Activated naive CD8-positive, alpha-beta T cell treated with anti-CD3 and anti-CD28 coated beads, Interleukin-2, amount 50 U/mL, for 16 hours (primary cell): ENCODE measurements at places on chromosomes 3 and 15.

DNA sequence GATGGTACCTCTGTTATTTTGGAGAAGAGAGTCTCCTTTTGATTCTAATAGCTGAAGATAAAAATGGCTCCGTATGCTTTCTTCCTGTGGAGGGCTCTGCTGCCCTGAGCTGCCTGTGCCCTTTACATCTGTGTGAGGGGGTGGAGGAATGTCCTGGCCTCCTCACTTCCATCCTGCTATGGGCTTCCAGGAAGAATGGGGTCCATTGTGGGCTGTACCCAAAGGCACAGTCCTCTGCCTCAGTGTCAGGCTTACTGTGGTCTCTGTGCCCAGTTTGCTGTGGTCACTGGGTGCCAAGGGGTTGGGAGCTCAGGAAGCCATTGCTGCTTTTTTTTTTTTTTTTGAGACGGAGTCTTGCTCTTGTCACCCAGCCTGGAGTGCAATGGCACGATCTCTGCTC, 14.4 kb downstream of the DAG1 start:
- DNase-seq, result no peak

DNA sequence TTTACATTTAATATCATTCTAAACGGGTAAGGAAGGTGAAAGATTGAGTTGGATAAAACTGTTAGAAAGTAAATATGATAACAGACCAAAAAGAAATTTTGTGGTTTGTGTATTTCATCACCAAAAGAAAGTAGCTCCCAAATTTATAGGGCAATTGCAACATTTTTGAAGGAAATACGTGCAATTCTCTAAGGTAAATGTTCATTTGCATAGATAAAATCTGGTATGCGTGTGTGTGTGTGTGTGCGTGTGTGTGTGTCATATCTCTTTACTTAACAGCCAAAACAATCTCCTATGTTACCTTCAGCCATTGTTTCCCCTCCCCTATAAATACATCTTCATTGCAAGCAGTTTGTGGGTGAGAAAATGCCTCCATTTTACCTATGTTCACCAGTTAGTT, 208.4 kb downstream of the TNIK start:
- DNase-seq, result no peak

DNA sequence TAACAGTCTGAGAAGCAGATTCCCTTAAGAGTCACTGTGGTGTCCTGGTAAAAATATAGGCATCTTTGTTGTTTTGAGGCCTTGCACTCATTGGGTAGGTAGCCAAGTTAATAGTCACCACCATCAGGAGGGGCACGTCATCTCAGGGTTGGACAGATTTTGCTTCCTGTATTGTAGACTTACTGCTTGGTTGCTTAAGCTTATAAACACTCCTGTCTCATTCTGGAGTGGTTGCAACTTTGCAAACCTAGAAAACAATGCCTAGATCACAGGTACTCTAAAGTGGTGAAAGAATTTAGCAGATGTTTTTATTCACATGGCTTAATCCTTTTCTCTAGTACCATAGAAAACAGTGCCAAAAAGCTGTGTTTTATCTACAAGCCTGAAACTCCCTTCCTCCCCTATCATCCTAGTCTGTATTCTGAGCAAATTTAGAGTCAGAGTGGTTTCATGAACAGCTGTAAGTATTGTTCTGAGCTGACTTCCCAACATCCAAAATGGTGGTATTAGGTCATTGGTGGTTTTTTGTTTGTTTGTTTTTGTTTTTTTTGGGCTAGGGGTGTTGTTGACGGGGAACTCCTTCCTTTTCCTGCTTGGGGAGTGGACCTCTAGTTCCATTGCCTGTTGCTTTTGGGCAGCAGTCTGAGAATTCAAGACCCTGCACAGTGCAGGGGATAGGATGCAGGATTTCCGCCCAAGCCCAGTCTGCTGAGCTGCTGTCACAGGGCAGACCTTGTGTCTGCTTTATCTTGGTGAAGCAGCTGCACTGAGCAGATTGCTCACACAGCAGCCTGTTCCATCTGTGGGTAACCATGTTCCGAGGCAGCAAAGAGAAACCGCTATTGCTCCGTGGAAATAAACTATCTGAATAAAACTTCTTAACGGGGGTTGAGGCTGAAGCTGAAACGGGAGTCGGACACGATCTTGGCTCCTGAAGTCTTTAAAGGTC, 202.0 kb downstream of the AKAP13 start:
- peak; percentile 8 for DNase-seq

DNA sequence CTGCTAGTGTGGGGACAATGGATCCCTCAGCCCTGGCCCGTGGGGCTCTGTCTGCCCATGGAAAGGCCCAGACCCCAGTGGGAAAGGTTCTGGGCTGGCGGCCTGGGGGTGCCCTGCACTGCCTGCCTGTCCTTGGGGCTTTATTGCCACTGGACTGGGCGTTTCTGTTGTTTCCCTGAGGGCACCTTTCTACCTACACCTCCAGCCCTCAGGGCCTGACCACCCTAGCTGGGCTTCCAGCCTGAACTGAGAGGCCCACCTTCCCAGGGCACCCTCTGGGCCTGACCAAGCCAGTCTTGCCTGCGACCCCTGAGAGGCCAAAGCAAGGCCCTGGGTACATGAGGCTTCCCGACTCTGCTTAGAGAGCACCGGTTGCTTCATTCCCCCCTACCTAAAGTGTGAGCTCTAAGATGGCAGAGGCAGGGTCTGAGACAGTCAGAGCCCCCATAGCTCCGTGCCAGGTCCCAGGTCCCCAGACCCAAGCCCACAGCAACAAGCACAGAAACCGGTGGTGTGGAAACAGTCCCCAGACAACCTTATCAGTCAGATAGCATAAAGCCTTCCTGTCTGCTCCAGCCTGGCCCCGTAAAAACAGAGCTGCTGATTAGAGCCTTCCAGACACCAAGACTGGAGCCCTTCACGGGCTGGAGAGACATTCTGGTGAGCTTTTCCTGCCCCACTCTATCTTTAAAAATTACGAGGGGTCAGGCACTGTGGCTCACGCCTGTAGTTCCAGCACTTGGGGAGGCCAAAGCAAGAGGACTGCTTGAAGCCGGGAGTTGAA, 102.8 kb downstream of the CHSY1 start:
- no peak for DNase-seq

DNA sequence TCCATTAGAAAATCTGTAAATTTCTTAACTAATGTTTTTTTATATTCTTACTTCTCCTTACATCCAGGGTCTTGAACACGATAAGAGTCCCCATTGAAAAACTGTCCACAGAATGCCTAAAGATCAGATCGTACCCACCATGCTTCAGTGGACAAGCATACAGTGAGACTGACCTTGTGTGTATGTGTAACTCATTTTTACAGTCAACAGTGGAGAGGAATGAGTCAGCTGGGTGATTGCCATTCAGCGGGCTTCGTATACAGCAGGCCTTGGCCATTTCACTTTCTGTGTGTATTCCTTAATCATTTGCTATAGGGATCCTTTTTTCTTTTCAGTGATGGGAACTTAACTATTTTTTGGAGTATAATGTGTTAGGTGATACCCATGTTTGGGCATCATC, 10.6 kb downstream of the PARP14 start:
- DNase-seq, result no peak

GRCh38 chr3:55615694-55616295, 128.7 kb upstream of the WNT5A start:
- DNase-seq, result no peak

DNA sequence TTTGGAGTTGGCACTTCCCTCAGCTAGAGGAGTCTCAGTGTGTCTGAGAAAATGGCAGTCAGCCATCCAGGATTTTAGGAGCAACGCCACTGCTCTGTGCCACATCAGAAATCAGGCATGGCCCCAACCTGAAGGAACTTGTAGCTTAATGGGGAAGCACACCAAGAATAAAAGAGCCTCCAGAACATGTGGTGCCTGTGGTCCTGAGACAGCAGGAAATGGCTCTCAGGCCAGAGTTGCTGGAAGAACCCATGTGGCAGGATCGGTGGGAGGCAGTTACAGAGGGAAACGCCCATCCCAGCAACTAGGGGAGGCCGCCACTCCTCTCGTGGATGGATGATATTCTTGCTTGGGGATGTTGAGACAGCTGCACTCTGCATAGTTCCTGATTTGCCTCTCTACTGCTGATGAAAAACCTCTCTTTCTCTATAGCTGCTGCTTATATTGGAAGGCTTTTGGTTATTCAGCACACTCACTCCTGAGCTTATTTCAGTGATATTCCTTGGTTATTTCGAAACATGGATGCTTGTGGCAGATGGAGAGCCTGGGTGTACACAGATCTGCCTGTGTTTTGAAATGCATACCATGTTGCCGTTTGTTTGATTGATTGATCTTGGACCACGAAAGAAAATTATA, 52.4 kb downstream of the KLHL25 start:
- no peak for DNase-seq

GRCh38 chr15:53739651-53740050, 19.8 kb downstream of the WDR72 start:
- no peak for DNase-seq

GRCh38 chr3:59692117-59692516, 642.3 kb upstream of the CFAP20DC start:
- DNase-seq, result no peak

- DNase-seq, result no peak
Measured at GRCh38 chr3:196388956-196389355, 43.3 kb downstream of the UBXN7 start.

DNA sequence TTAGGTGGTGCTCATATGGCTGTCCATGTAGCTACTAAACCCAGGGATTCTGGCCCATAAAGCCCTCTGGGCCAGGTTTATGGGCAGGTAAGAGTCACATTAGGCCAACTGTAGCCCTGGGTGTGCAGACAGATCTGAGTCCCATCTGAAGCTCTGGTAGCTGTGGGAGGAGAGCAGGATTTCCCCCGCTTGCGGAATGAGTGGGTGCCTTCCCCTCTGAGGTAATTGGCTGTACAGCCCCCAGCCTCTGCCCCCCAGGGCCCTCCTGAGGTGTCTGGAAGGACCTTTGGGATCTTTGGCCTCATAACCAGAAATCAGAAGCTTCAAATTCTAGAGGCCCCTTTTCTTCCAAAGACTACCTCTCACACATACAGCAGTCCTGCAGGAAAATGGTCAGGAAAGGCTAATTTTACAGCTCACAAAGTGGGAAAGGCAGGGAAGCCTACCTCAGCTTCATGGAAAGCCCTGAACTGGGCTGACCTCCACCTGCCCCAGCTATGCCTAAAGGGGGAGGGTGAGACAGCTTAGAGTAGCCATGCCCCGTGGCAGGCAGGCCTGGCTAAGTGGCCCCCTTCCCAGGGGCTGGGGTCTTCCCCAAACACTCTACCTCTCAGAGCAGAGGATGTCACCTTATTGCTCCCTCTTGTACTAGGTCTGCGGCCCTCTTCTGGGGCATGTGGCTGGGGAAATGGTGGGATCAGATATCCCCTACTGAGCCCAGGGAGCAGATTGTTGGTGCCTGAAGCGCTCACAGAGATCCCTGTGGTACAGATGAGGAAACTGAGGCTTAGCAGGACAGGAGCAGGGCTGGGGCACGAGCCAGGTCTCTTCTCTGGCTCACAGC, 16.8 kb downstream of the HEMK1 start:
- DNase-seq, result no peak

- no peak for DNase-seq
Measured at GRCh38 chr3:34035775-34036174, 237.3 kb downstream of the PDCD6IP start.

- DNase-seq, result no peak
Measured at GRCh38 chr3:53772562-53772961, 73.7 kb downstream of the CHDH start.

DNA sequence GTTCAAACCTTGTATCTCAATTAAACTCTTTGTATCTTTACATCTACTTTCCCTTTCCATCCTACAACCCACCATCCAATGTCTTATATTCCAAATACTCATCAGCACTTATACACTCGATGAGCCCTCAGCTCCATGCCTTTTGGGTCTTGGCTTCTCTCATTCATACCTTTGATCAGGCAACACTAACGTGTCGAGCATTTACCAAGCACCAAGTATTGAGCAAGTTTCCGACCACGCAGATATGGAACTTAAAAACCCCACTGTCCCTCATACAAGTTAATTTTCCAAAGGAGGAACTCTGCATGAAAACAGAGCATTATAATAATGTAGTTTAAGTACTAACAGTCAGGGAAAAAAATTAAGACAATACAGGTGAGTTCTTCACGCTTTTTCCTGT, 102.8 kb downstream of the IL1RAP start:
- DNase-seq, result no peak

DNA sequence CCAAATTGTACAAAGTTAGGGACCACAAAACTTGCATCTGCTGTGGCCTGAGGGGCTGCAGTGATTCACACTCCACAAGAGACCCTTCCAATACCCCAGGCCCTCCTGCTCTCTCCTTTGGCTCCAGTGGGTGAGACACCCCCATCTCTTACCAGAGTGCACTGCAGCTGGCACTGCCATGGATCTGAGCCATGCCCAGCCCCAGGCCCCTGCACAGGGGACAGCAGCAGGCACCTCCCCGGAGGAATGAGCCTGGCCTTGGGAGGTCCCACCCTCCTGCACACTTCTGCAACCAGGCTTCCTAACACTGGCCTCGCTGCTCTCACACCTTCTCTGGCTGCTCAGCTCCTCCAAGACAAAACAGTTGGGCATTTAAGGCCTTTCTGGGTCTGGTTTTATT, 16.3 kb upstream of the TSPAN3 start:
- DNase-seq, result no peak

DNA sequence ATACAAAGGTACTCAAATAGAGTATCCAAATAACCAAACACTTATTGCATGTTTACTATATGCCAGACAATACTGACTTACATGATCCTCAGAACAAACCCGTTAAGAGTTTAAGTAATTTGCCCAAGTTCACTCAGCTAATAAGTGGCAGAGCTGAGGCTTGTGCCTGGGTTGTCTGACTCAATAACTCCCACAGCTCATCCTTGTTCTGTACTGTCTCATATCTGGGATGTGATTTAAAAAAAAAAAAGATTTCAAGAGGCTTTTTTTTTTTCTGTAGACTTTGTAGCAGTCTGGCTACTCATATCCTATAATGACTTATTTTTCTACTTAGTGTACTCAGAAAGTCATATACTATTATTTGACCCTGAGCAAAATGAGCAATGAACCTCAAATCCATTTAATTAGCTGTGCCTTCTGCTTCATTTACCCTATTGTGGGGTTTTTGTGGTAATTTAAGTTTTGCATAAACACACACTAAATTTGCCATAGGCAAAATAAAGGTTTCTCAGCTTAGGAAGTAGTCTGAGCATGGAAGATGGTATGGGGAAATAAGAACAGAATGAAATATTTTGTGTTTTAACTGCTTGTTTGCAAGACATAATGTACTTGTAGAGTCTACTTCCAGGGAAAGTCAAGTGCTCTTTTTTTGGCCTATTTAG, 3.1 kb downstream of the NSUN3 start:
- no peak for DNase-seq

- DNase-seq, result no peak
Measured at GRCh38 chr3:64392001-64392400, 166.7 kb upstream of the PRICKLE2 start.

DNA sequence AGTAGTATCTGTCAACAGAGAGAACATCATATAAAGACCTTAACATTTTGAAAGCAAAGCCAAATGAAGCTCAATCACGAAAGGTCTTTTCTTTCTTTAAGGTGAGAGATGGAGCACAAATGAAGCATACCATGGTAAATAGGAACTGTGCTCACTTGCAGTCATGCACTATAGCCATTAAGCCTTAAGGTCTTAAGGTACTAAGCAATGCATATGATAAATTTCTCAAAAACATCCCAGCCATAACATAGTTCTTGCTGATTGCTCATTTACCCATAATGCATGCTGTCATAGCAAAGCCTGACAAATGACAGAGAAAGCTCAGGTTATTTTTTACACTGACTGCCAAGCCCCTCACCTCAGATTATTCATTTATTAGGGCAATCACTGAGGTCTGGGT, 214.5 kb downstream of the MECOM start:
- no peak for DNase-seq

GRCh38 chr15:69713726-69714559, 261.3 kb downstream of the RPLP1 start:
- DNase-seq, result peak; percentile 43
